Stimulated activated CD8-positive, alpha-beta memory T cell treated with anti-CD3 and anti-CD28 coated beads, Interleukin-4, amount 100 ng/mL, for 4 hours (primary cell): ENCODE measurements at places on chromosomes 12 and 14.
A peak's percentile ranks its signal among the peaks of the same experiment; 100 is the strongest.

GRCh38 chr12:65668981-65669695 lies 155.1 kb upstream of the HMGA2 start:
- DNase-seq, result no peak

DNA sequence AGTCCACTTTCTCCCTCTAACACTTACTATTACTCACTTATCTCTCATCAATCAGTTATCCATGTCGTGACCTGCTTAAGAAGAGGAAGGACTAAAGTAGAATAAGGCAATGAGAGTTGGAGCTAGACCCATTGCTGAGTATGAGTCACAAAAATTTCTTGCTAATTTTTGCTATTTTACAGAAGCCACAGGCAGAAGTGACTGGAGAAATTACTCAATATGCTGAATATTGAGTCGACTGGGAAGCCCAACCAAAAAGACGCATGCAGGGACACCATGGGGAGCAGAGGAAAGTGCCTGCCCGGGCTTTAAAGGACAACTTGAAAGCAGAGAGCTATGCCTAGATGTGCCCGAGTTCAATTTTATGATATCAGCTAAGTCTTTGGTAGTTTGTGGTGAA lies 115.4 kb upstream of the FOXG1 start:
- no peak for DNase-seq

DNA sequence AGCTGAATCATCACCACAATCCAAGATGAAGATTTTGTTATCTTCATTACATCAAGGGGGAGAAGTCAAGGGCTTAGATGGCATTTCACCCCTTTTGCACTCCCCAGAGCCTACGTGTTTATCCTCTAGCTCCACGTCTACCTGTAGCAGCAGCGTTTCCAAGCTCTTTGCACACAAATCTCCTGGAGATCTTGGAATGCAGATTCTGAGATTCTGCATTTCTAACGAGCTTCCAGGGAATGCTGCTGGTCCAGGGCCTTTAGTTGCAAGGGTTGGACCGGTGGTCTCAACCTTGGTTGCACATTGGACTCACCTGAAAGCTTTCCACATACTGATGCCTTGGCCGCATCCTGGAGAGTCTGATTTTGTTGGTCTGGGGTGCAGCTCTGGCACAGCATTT lies 49.5 kb upstream of the STON2 start:
- no peak for DNase-seq

DNA sequence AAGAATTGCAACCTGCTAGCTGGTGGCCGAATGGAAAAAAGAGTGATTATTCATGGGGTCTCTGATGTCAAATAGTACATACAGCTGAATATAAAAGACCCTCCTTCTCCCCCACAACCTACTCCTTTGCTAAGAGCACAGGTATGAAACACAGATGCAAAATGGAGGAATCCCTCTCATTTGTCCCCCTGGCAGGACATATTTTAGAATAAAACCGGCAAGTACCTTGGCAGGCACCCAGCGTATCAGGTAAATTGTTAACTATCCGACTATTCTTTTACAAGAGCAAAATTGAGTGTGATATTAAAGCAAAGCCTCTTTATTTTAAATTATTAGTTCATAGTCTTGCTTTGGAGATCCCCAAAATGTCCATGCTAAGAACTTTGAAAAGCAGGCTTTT lies 73.7 kb upstream of the USP44 start:
- DNase-seq, result no peak

- no peak for DNase-seq
These were observed 107.9 kb downstream of the TRAFD1 start for GRCh38 chr12:112233242-112233641.

- no peak for DNase-seq
These were observed 11.6 kb upstream of the CLEC4D start for GRCh38 chr12:8501720-8502119.

- no peak for DNase-seq
These were observed 39.1 kb upstream of the USP15 start for GRCh38 chr12:62221107-62221506.

- DNase-seq, result peak; percentile 29
These were observed 118.4 kb upstream of the EVL start for GRCh38 chr14:99946652-99947489.

- DNase-seq, result no peak
These were observed 160.9 kb downstream of the EPS8 start for GRCh38 chr12:15627995-15628945.

- DNase-seq, result no peak
These were observed 156.7 kb downstream of the NUAK1 start for GRCh38 chr12:105982022-105982421.

- DNase-seq, result no peak
These were observed 2.7 kb upstream of the TRHDE start for GRCh38 chr12:72269491-72269890.

DNA sequence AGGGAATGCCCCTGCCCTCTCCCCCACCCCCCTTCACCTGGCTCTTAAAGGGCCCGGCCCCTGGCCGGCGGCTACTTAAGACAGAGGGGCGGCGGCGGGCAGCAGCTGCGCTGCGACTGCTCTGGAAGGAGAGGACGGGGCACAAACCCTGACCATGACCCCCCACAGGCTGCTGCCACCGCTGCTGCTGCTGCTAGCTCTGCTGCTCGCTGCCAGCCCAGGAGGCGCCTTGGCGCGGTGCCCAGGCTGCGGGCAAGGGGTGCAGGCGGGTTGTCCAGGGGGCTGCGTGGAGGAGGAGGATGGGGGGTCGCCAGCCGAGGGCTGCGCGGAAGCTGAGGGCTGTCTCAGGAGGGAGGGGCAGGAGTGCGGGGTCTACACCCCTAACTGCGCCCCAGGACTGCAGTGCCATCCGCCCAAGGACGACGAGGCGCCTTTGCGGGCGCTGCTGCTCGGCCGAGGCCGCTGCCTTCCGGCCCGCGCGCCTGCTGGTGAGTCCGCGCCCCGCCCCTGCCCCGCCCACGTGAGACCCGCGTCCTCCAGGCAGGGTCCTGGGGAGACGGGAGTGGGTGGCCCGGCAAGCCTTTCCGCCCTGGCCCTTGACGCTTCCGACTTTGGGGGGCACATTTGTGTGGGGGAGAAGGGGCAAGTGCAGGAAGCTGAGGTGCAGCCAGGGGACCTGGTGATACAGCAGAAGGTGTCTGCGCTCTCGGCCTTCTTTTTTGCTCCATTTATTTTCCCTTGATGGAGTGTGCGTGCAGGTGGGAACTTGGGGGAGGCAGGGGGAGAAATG lies at the start of gene IGFBP6:
Gene IGFBP6, plus strand, starts transcription at position 104 of the 790 bp plus-strand sequence. Its CDS starts 51 bp downstream, at position 155.
- DNase-seq, result no peak

- DNase-seq, result no peak
These were observed 208.8 kb downstream of the VRK1 start for GRCh38 chr14:97005934-97006333.

- DNase-seq, result no peak
These were observed 75.5 kb upstream of the CAND1 start for GRCh38 chr12:67193704-67194103.

DNA sequence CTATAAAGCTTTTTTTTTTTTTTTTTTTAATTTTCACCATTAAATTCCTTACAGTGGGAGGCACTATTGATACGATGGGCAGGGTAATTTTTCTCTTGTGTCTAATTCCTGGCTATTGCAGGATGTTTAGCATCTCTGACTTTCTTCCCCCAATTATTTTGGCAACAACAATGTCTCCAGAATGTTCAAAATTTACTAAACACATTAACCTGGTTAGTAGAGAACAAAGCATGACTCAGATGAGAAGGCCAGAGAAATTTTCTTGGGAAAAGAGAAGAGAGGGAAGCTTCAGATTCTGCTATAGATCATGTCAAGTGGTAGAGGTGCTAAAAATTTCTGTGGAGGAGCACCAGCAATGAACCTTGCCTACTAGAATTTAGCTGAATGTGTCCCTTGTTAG lies 171.5 kb upstream of the PRICKLE1 start:
- no peak for DNase-seq
